Stimulated activated CD4-positive, alpha-beta T cell treated with anti-CD3 and anti-CD28 coated beads, TNF-alpha, amount 100 ng/mL, for 24 hours (primary cell): ENCODE measurements at places on chromosomes 5 and 9.

DNA sequence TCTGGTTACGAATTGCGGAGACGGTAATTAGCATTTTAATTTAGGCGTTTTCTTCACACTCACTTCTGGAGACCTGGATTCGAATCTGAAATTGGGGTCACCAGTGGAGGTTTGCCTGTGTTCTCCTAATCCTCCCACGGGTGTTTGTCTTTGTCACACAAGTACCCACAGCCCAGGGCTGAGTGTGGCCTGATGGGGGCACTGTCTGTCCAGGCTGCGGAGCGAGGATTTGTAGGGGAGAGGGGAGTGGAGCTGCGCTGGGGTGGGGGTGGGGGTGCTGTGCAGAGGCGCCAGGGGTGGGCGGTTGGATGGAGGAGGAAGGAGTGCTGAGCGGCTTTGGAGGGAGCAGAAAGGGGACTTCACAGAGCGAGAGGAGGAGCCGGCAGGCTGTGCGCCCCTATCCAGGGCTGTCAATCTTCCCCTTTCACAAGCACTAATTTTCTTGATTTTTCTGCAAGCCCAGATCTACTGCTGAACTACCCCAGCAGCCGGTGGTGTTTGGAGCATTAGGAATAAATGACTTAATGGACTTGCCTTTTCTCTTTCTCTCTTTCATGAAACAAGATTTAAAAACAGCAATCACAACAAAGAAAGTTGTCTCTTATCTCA is 53.1 kb downstream of the TSPAN17 start:
- no peak for DNase-seq

- no peak for DNase-seq
These were observed 291.6 kb upstream of the PAPPA start for GRCh38 chr9:115862021-115862420.

GRCh38 chr9:120117081-120117480 is 462.9 kb downstream of the CDK5RAP2 start:
- no peak for DNase-seq

DNA sequence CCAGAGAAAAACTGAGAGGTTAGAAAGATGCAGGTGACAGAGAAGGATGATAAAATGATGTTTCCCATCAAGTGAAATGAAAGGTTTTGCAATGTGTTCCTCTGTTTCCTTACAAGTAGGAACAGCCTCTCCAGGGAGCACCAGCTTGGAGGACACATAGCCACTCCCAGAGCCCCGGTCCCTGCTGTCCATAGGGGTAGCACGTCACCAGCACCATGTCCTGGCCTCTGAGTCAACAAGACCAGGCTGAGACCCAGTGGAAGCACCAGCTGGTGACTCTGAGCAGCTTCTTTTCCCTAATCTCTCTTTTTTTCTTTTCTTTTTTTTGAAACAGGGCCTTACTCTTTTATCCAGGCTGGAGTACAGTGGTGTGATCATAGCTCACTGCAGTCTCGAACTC is 19.4 kb upstream of the HMCN2 start:
- DNase-seq, result no peak

DNA sequence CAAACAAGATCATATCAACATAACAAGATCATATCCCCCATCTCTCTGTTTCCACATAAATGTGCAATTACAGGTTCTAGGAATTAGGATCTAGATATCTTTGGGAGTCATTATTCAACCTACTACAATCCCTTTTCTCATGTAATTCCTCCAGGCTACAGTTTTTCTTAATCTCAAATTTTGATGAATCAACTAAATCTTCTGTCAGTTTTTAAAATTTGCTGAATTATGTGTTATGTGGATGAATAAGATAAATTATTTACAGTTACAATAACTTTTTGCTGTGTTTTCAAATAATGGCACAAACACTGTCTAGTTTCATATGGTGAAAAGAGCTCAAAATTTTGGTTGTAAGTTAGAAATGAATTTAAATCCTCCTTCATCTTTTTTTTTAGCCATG is 405.8 kb downstream of the FAM170A start:
- DNase-seq, result no peak

- DNase-seq, result no peak
These were observed 74.1 kb upstream of the TMED7 start for GRCh38 chr5:115699967-115700366.

- no peak for DNase-seq
These were observed 23.5 kb upstream of the IFNE start for GRCh38 chr9:21505425-21506179.

GRCh38 chr5:75059912-75060545 is 7.7 kb upstream of the GCNT4 start:
- DNase-seq, result no peak

- DNase-seq, result no peak
These were observed 275.6 kb downstream of the CETN3 start for GRCh38 chr5:90133941-90134340.

GRCh38 chr9:98396656-98397055 is 141.2 kb upstream of the TBC1D2 start:
- DNase-seq, result no peak

GRCh38 chr9:16157651-16158050 is 604.8 kb downstream of the CCDC171 start:
- DNase-seq, result no peak

GRCh38 chr5:139841549-139841948 is 45.9 kb downstream of the PSD2 start:
- DNase-seq, result no peak

GRCh38 chr9:75824816-75825568 is 65.5 kb upstream of the PCSK5 start:
- no peak for DNase-seq

DNA sequence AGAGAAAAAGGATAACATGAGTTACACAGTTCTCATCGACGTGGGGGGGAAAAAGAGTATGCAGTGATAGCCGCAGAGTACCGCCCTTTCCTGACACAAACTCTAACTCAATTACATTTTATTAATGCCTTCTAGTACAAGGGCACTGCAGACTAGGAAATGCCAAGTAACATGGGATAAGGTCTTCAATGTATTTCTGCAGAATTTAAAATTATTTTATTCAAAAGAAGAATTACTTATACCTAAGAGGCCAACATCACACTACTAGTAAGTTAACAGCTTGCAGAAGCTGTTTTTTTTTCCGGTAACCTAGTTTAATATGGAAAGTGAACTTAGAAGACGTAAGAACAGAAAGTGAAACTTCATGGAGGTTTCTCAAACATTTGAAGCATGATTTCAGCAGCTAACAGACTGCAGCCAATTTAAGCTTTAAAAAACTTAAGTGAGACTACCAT is 3.9 kb downstream of the SETX start:
- no peak for DNase-seq

- DNase-seq, result no peak
These were observed 1543.4 kb downstream of the EFNA5 start for GRCh38 chr5:106127341-106127781.

DNA sequence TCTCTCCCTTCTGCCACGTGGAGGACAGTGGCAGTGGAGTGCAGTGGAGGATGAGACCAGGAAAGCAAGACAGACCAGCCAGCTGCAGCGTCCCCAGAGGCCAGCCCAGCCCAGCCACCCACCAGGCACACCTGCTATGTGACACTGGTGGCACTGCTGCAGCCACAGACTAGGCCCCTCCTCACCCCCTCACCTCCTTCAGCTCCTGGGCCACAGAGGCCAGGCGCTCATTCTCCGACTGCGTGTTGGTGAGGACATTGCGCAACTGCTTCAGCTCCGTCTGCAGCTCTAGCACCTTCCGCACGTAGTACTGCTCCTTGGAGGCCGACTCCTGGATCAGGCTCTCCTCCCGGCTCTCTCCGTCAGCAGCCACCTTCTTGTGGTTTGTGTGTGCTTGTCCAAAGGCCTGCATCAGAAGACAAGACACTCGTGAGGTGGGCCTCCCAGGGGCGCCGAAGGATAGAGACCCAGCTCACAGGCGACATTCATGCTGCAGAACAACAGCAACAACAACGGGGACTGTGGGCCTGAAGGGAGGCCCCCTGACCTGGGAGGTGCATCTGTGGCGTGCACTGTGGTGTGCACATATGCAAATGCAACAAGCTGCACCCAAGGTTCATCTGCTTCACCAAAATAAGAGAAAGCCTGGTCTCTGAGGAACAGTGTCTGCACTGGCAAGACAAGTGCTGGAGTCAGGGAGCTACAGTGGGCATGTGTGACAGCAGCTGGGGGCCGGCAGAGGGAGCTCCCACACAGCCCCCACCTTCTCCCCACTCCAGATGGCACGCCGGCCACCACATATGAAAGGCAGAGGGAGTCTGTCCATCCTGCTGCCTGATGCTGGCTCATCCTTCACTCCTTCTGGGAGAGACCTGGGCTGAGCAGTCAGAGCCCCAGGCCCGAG is 35.5 kb downstream of the BICD2 start:
- DNase-seq, result no peak

DNA sequence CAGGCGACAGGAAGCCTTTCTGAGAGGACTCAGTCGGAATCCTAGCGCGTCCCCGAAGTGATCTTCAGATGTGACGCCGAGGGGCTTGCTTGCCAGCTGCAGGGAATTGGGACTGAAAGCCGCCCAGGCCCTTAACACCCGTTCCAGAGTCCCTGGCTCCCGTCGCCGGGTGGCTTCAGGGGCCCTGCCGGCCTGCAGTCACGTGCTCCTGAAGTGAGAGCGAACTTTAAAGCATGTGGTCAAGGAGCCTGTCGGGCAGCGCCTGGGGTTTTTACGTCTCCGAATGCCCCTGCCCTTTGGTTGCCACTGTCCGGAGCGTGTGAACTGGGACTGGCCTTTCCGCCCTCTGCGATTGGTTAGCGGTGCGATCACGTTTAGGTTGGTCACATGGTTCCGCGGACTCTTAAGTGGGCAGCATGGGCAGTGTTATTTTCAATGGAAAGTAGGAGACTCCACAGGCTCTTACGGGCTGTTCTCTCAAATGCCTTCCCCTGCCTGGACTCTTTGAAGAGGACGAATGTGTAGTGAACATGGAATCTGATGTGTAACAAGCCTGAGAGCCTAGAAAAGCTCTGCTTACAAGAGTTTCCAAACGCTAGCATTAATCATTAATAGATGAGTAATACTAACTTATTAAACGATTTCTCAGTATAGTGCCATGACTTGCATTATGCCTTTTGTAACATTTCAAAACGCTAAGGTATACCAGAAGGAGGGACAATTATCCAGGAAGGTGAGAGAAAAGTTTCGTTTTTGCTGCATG is 1.9 kb downstream of the VLDLR start:
- DNase-seq, result no peak

DNA sequence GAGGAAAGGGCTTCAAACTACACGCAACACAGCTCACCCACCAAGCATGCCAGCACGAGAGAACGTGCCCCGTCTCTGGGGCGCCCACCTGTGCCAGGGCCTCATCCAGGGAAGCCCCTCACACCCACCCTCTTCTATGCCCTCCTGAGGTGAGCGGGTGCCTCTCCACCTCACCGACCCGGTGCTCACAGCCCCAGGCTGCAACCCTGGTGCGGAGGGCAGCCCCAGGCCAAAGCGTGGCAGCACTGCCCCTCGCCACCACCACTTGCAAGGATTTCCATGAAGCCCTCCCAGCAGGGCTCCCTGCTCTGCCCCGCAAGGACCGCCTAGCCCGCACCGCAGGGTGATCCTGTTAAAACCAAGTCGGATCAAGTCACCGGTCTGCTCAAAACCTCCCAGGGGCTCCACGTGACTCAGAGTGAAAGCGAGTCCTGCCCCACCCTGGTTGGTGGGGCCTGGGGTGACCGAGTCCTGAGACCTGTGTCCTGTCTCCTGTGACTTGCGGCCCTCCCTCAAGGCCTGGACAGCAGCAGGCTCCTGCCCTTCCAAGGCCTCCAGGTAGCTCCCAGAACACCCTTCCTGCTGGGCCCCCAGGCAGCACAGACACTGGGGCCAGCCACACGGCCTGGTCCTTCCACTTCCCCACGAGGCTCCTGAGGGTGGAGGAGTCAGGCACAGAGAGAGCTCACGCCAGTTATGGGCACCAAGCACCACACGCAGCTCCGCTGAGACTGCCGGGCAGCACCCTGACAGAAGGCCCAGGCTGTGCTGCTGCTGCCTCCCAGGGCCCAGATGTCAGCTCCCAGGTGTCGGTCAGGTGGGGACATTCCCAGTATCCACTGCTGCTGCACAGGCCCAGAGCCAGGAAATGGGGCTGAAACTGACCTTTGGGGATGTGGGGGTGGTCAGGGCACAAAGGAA is 12.7 kb downstream of the BRD3 start:
- DNase-seq, result no peak

- no peak for DNase-seq
These were observed 318.6 kb downstream of the ZSWIM6 start for GRCh38 chr5:61650661-61651060.

- no peak for DNase-seq
These were observed 22.8 kb upstream of the PANK3 start for GRCh38 chr5:168601972-168602371.

DNA sequence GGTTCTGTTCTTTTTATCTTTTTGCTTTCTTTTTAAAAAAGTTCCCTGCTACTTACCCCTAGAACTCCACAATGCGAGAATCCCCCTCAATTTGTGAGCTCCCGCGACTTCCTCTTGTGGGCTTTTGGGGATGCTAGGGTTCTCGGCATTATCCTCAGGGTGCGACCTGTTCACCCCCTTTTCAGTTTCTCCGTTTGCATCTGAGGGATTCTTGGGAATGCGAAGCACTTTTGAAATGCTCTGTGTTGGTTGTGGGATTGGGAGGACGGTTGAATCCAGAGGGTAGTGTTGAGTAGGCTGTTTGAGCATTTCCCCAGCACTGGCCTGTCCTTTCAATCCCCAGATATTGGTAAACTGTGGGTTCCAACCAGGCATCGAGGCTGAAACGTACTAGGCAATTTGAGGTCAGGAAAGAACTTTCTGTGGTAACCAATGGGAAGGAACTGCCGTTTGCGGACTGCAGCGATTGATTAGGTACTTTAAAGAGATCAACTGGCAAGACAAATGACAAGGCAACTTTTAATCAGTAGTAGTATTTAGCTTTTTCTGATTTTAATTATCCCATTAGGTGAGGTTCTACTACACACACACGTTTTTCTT is 415 bp downstream of the XRCC4 start:
- peak; percentile 7 for DNase-seq

DNA sequence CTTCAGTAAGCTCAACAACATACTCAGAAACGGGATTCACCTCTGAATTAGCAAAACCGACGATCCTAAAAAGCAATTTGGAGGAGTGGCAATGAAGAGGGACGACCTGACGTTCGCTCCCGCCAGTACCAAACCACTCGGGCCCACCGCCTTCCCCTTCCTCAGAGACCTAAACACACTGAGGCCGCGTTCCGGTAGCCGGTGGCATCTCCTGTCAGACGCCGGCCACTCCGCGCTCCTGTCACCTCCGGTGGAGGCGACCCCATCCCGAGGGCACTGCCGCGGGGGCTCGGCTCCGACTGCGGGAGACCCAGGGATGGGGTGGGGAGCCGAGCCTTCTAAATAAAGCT is 617 bp downstream of the PPP6C start:
- no peak for DNase-seq

- DNase-seq, result no peak
These were observed 343.1 kb downstream of the BRINP1 start for GRCh38 chr9:119026120-119026519.

GRCh38 chr9:14203356-14204056 is 110.4 kb downstream of the NFIB start:
- DNase-seq, result no peak

GRCh38 chr5:131423056-131423455 is 159.2 kb downstream of the CDC42SE2 start:
- DNase-seq, result no peak

GRCh38 chr9:137045294-137046087 is 486 bp downstream of the NPDC1 start:
- no peak for DNase-seq
